ENCODE measurements at places on chromosomes 7 and 10.

- DNase-seq, result peak; percentile 82
These were observed 57.8 kb upstream of the RAB18 start for GRCh38 chr10:27446091-27446918.

- peak; percentile 67 for DNase-seq
These were observed 244.4 kb downstream of the RPS24 start for GRCh38 chr10:78278058-78278404.

- no peak for DNase-seq
These were observed 47.7 kb downstream of the TNRC18 start for GRCh38 chr7:5375925-5376324.

GRCh38 chr7:156378806-156379205 is 261.8 kb upstream of the RNF32 start:
- no peak for DNase-seq

- peak; percentile 83 for DNase-seq
These were observed at the start of gene HSPB1 for GRCh38 chr7:76302347-76303201. HSPB1 (plus strand) TSS chr7:76302673; CDS start chr7:76302713, 40 bp downstream.

GRCh38 chr10:11594589-11595394 is 16.7 kb downstream of the USP6NL start:
- DNase-seq, result no peak

- peak; percentile 5 for DNase-seq
These were observed 86.1 kb upstream of the PCBD1 start for GRCh38 chr10:70974351-70974901.

DNA sequence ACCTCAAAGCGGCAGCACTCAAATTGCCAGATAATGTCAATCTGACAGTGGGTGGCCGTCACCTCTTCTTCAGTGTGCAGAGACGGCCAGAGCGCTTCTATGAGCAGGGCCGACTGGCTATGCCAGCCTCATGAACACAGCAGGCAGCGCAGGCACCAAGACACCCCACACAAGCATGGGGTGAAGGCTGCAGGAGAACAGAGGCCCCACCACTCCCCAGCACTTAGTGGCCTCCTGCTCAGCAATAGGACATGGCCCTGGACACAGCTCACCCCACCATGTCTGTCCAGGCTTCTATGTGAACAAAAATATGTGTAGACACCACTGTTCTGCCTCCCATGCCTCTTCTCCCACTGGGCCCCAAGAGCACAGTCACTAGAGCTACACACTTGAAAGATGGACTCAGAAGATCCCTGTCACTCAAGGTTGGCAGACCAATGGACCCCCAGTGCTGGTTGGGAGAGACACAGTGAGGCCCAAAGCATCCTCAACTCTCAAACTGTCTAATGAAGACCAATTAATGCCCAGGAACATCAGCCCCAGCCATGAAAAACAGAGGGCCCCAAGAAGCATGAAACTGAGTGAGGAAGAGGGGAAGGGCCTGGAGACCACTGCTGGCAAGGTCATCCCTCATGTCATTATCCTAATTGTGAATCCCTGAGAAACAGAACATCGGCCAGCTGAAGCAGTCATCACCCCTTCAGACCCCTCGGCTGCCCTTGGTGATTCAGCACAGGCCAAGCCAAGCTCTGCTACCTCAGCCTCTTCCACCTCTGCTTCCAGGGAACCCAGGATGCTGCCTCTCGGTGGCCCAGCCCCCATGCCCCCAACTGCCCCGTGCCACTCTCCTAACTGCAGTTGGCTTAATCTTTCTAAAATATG is 77.7 kb downstream of the GRID1 start:
- DNase-seq, result no peak

GRCh38 chr7:106187613-106188350 is 75.7 kb upstream of the SYPL1 start:
- DNase-seq, result no peak

DNA sequence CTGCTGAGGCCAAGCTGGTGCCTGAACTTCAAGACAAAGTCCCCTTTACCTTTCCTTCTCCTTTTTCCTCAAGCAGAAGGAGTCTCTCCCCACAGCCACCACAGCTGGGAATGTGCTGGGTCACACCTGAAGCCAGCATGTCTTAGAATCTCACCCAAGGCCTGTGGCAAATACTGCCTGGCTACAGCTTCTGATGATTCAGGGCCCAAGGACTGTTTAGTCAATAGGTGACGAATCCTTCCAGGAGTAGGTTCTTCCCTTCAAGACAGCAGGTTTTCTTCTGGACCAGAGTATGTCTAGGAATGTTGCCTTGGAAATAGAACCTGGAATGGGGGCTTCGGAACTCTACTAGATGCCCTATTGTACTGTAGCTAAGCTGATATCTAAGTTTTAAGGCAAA is 374.6 kb downstream of the KIF20B start:
- DNase-seq, result no peak

DNA sequence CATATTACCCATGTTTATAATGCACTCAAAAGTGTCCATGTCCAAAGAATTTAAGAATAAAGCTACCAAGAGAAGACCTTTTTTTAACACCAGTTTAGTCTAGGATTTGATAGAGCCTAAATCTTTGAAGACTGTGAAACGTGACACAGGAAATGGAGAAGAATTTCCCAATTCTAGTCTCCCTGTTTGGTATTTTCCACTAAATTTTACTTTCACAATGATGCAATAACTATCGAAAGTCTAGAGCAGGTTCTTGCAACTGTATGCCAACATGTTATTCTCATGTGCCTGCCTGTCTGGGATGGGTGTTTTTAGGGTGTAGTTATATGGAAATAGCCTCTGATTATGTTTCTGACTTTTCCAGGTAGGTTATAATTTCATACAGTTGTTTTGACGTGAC is 6.9 kb upstream of the MXI1 start:
- peak; percentile 42 for DNase-seq

DNA sequence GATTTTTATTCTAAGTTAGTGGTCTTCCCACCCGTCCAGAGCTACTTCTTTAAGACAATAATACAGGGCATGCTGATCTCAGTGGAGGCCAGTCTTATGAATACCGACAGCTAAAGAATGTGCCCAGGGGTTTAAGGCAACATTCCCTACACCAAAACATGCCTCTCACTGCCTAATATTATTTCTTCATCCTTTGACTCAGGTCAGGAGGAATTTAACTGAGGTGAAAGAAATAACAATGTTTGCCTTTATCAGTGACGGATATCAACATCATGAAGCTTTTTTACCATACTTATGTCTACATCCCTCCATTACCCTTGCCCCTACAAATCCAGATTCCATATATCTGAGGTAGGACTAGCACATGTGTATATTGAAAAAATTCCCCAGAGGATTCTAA is 33.3 kb upstream of the TES start:
- DNase-seq, result peak; percentile 81
